ENCODE measurements at places on chromosomes 7 and 10. TPM values are rescaled to one million over a fixed set of nuclear protein-coding genes. Genes with fewer than 3 reads are reported as not detected.

DNA sequence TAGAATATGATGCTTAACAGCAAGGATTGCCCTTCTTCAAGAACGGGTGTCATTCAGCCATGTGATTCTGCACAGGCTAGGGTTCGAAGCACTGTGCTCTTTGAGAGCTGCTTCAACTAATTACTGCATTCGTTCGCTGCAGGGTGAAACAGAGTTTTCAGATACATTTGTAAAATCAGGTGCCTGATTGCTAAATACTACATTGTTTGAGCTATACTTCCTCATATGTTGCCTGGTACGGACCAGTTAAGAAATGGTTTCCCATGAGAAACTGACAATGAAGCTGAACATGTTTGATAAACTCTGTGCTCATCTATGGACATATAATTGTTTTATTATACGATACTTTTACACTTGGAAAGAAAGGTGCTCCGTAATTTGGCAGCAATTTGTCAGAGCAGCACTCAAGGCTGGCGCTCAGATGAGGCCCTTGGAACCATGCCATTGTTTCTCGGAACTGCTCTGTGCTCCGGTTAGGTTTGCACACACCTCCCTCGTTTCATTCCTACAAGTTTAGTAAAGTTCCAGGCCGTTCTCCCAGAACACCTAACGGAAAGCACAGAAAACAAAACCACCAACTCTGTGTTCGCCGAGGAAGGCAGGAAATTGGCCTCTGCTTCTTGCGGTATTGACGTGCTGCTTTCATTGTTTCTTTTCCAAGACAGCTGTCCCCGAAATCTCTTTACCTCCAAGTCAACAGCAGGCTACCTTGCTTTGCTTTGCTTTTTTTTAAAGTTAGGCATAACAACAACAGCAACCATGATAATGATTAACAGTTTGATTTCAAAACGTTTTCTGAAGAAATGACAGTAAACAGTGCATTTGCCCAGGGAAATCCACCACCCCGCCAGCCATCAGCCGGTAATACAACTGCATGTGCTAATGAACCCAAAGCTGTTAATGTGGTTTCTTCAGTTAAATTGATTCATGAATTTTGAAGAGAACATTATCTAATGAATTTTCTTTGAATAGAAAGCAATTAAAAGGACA is 206.9 kb downstream of the EBF3 start:
- no peaks in the 10 kb centered on the region for H3K4me1 ChIP-seq
- H3K27ac ChIP-seq, result no peak overlapping the region
- no peaks in the 10 kb centered on the region for H3K27me3 ChIP-seq
- no peak for DNase-seq
- peak overlapping the region; percentile 32 for H3K4me3 ChIP-seq

DNA sequence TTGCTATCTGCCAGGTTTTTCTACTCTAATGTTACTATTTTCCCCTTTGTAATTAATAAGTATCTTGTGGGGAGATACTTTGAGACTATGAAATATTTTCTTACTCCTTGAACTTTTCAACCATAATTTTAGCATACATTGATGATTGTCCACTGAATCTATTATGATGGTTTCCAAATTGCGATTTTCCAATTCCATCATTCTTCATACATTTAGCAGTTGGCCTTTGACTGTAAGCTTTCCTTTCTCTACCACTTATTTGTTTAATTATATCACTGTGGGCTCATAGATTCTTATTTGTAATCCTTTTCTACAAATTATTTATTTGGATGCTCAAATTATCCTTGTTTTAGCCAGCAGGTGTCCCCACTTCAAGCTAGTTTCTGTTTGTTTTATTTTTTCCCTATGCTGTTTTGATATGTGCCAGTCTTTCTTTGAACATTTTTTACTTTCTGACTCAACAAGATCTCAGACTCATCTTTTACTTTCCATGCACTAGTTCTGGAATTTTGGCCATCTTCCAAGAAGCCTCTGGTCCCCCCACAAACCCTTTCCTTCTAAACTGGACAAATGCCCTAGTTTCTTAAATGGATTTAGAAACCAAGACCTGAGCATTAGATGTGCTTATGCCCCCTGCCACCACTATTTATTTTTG is 11.4 kb upstream of the MRPS16 start:
- H3K4me3 ChIP-seq, result no peak overlapping the region
- no peak overlapping the region for H3K27ac ChIP-seq
- no peak for DNase-seq
- no peaks in the 10 kb centered on the region for H3K27me3 ChIP-seq

The SLC26A5 gene
- total RNA-seq, result not detected

DNA sequence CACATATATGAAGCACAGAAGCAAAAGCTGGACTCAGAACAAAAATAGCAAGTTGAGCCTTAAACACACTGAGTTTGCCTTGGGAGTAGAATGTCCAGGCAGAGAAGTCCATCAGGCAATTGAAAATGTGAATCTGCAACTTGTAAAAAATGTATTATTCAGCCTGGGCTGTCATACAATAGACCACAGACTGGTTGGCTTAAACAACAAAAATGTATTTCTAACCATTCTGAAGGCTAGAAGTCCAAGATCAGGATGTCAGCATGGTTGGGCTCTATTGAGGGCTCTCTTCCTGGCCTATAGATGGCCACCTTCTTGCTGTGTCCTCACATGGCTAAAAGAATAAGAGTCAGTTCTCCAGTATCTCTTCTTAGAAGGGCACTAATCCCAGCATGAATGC is 76.5 kb upstream of the CAPZA2 start:
- no peak for DNase-seq
- H3K27ac ChIP-seq, result no peak overlapping the region
- H3K4me3 ChIP-seq, result no peak overlapping the region
- H3K36me3 ChIP-seq, result no peaks in the 10 kb centered on the region
- H3K27me3 ChIP-seq, result peaks cover 8% of the 10 kb centered on the region
- peaks cover 5% of the 10 kb centered on the region for H3K4me1 ChIP-seq

DNA sequence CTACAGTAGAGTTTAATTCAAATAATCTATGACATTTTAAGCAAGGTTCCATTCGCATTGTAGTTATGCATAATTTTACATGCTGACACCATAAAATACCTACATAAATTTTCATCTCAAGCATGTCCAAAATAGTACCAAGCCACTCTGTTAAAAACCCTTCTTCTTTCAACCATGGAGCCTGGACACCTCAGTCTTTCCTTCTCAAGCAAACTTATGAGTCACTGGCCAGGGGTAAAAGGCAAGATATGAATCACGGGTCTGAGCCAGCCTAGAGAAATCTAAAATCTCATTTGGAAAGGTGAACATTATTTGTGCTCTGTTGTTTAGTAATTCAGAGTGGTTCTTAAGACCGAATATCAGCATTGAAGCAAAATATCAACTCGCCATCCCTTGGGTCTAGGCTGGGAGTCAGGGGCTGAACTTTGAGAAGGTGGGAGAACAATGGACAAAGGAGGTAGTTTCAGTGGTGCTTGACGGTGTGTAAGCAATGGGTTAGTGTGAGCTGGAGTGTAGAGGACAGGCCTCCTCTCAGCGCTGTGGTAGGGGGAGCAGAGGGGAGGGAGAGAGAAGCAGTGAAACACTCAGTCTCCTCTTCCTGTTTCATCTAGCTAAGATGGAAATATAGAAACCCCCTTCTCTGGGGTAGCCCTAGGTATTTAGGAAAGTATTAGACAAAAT is 19.1 kb upstream of the GPAM start:
- H3K4me1 ChIP-seq, result peaks cover 12% of the 10 kb centered on the region
- H3K36me3 ChIP-seq, result no peaks in the 10 kb centered on the region
- H3K4me3 ChIP-seq, result peak overlapping the region; percentile 36
- peak overlapping the region; percentile 11 for H3K27ac ChIP-seq
- DNase-seq, result no peak

The CLRN3 gene
- not detected for total RNA-seq

GRCh38 chr10:3195726-3196125 is 23.1 kb upstream of the PITRM1 start:
- peaks cover 85% of the 10 kb centered on the region for H3K27me3 ChIP-seq
- H3K27ac ChIP-seq, result no peak overlapping the region
- no peak for DNase-seq
- H3K36me3 ChIP-seq, result no peaks in the 10 kb centered on the region
- peaks cover 30% of the 10 kb centered on the region for H3K4me1 ChIP-seq

- H3K27me3 ChIP-seq, result peaks cover 15% of the 10 kb centered on the region
- H3K4me3 ChIP-seq, result no peak overlapping the region
- H3K27ac ChIP-seq, result no peak overlapping the region
- H3K36me3 ChIP-seq, result peaks cover 2% of the 10 kb centered on the region
- DNase-seq, result no peak
These were observed 116.7 kb downstream of the SGMS1 start for GRCh38 chr10:50506861-50507573.

The MMP21 gene
- not detected for total RNA-seq

The SOSTDC1 gene
- total RNA-seq, result not detected

The HOXA6 gene
- total RNA-seq, result 0.31 TPM

DNA sequence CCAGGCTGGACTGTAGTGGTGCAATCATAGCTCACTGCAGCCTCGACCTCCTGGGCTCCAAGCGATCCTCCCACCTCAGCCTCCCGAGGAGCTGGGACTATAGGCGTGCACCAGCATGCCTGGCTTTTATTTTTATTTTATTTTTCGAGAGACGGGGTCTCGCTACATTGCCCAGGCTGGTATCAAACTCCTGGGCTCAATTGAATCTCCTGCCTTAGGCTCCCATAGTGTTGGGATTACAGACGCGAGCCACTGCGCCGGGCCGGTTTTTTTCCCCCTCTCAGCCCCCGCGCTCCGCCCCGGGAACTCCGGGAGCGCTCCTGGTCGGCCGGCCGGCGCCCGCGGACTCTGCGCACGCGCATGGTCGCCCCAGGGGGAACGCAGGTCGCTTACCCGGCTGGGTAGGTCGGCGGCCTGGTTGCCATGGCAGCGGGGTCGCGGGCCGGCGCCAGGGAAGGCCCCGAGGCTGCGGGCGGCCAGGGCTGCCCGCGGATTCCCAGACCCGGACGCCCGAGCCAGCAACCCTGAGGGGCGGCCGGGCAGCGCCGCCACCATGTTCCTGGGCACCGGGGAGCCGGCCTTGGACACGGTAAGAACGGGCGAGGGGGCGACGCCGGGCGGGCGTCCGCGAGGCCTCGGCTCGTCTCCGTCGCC is at the start of gene IQCE:
IQCE (plus strand) TSS at position 351 of the 654 bp plus-strand sequence; CDS start at position 554, 203 bp downstream.
- H3K27ac ChIP-seq, result peak within 1 kb of the TSS; percentile 70
- H3K27me3 ChIP-seq, result no peaks in the 10 kb centered on the region
- no peaks in the 10 kb centered on the region for H3K36me3 ChIP-seq
- H3K4me3 ChIP-seq, result peak within 1 kb of the TSS; percentile 81
- peak; percentile 98 for DNase-seq

DNA sequence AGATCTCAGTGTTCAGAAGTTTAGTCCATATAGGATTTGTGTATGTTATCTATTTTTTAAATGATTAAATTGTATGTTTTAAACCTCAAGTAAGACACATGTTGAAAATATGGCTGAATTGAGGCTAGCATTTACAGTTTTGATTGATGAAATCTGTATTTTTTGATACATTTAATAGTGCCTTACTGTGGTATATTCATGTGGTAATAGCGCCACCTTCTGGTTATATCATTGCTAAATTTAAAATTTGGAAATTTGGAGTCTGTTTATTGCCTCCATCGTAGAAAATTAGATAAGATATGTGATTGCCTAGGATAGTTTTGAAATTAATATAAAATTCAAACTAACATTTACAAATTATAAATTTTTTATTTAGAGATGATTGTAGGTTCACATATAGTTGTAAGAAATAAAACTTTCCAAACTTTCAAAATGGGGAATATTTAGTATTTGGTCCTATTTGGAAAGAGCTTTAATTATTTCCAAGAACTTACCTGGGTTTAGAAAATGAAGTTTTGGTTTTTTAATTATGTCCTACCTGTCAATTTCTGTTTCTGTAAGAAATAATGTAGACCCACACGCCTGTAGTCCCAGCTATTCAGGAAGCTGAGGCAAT is 19.1 kb upstream of the ARMS2 start:
- no peak overlapping the region for H3K27ac ChIP-seq
- no peak for DNase-seq
- no peaks in the 10 kb centered on the region for H3K27me3 ChIP-seq
- H3K4me1 ChIP-seq, result no peaks in the 10 kb centered on the region
- H3K4me3 ChIP-seq, result no peak overlapping the region

GRCh38 chr7:132488634-132489302 is 87.5 kb downstream of the PLXNA4 start:
- H3K4me1 ChIP-seq, result peaks cover 58% of the 10 kb centered on the region
- no peaks in the 10 kb centered on the region for H3K36me3 ChIP-seq
- no peaks in the 10 kb centered on the region for H3K27me3 ChIP-seq

GRCh38 chr7:158450476-158451124 is 137.0 kb downstream of the PTPRN2 start:
- H3K27me3 ChIP-seq, result no peaks in the 10 kb centered on the region
- no peak for DNase-seq
- no peak overlapping the region for H3K27ac ChIP-seq
- H3K36me3 ChIP-seq, result peaks cover 3% of the 10 kb centered on the region

DNA sequence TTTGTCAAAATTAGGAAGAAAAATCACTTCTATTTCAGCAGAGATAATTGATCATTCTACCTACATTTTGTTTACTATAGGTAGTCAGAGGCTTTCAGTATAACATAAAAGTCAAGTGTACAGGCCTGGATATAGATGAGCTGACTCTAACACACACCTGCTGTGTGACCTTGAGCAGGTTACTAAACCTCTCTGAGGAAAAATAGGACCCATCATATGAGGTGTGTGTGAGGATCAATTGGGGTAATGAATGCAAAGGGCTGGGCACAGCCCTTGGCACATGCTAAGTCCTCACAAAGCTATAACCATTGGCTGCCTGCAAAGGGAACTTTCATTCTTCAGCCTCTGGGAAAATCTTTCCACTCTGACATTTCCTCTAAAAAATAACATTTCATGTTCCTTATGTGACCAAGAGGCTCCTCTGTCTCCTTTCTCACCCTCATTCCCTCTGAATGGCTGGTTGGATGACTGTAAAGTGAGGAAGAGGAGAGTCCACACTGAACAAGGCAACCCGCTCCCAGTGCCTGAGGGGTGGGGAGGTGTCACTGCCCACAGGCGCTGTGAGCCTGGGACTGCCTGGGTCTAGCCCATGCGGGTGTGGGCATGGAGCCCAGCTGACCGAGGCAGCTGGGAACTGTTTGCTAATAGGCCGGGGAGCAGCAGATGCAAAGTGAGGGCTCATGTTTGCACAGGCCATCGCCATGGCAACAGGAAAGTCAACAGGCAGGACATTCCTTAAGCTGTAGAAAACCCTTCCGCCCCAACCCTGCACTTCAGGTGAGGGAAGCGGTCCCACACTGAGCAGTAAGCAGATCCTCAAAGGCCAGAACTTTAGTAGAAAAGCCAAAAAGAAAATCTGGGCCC is 36.8 kb downstream of the MYOF start:
- no peak overlapping the region for H3K4me3 ChIP-seq
- H3K4me1 ChIP-seq, result no peaks in the 10 kb centered on the region
- no peak for DNase-seq
- no peak overlapping the region for H3K27ac ChIP-seq
- H3K36me3 ChIP-seq, result peaks cover 4% of the 10 kb centered on the region
- no peaks in the 10 kb centered on the region for H3K27me3 ChIP-seq

The AOC1 gene
- total RNA-seq, result not detected

The TMEM184A gene
- not detected for total RNA-seq

DNA sequence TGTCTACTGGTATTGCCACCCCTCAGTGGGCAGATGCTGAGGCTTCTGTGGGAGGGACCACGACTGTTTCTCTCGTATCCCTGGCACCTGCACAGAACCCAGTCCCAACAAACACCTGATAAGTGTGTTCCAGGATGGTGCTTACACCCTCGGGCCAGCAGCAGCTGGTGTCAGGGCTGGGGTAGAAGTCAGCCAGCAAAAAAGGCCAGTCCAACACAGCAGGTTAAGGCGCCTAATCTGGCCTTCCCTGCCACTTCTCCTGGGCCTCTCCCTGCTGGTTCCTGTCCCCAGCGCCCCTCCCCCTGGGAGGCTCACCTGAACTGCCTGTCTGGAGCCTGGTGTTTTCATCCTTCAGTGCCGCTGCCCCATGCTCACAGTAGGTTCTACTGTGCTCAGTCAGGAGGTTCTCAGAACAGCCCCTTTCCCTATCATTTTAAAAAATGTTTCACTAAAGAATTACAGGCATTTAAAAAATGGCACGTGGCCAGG is 20.0 kb downstream of the PODXL start:
- no peaks in the 10 kb centered on the region for H3K36me3 ChIP-seq
- H3K27me3 ChIP-seq, result no peaks in the 10 kb centered on the region
- no peak overlapping the region for H3K4me3 ChIP-seq
- H3K27ac ChIP-seq, result no peak overlapping the region
- H3K4me1 ChIP-seq, result no peaks in the 10 kb centered on the region
